ENCODE measurements at places on chromosomes 12 and 14. TPM values are rescaled to one million over a fixed set of nuclear protein-coding genes. Genes with fewer than 3 reads are reported as not detected.

The TPH2 gene
- total RNA-seq: not detected

The RDH5 gene
- 34.8 TPM for total RNA-seq

The LRRC9 gene
- total RNA-seq: not detected

The SERPINA3 gene
- total RNA-seq: 731 TPM

The SLCO1B1 gene
- not detected for total RNA-seq

The PRIMA1 gene
- total RNA-seq: not detected

The GLI1 gene
- 0.05 TPM for total RNA-seq

The SLC6A15 gene
- 3.2 TPM for total RNA-seq

The SNAPC1 gene
- total RNA-seq: 10.6 TPM

The KERA gene
- total RNA-seq: not detected

Data from cardiac ventricle fibroblast (primary cell).